ENCODE measurements at places on chromosomes 6 and 20.

- DNase-seq: no peak
These were observed 28.7 kb downstream of the DNAJC5 start for GRCh38 chr20:63923651-63924050.

DNA sequence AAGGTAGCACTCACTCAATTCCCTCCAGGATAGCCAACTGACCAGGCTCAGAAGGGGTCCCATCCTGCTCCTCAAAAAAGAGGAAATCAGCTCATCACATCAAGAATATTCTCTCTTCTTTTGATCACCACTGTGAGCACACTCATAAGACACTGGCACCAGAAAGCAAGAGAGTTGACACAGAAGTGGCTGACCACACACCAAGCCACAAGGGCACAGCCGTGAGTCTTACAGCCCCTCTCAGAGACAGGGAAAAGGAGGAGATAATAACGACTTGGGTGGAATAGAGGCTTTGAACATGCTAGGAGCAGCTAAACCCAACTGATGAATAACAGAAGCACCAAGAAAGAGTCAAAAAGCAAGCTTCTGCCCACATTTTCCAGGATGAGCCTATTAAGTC is 249.1 kb upstream of the PREP start:
- no peak for DNase-seq

- DNase-seq: no peak
These were observed 2.7 kb downstream of the VEGFA start for GRCh38 chr6:43772681-43773049.

DNA sequence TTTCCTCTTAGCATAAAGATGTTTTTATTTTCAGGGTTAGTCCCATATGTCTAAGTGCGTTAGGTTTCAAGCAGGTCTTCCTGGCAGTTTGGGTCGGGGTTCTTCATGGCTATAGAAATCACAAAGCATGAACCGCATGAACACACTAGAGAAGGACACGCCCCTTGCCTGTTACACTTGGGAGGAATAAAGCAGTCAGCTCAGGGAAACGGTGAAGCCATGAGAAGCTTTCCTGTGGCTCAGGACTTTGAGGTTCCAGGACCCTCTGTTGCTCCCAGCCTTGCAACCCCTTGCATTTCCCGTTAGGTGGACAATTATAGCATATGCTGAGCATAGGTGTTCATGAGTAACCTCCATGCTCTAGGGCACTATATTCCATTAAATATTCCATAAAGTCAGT is 96.7 kb downstream of the SYCP2 start:
- no peak for DNase-seq

DNA sequence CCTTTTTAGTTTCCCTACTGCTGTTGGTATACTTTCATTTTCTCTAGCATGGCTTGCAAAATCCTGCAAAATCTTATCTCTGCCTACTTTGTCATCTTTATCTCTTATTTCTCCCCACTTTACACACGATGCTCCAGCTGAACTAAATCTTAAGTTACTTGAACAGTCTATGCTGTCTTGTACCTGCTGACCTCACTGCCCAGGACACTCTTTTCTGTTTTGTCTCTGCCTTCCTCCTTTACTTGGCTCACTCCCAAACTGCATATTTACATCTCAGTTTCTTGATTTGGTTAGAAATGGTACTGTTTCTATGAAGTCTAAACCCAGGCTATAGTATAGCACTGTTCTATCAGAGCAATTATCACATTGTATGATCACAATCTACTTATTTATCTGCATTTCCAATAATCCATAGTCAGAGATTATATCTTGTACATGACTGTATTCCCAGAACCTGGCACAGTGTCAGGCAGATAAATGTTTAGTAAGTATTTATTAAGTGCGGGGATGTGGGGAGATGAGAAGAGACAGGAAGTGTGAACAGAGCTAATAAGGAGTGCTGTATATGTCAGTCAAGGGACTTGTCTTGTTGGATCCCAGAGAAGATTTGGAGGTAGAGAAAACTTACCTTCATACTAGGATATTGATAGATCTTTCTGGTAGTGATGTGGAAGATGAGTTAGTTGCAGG is 57.6 kb downstream of the ADGRG6 start:
- no peak for DNase-seq

DNA sequence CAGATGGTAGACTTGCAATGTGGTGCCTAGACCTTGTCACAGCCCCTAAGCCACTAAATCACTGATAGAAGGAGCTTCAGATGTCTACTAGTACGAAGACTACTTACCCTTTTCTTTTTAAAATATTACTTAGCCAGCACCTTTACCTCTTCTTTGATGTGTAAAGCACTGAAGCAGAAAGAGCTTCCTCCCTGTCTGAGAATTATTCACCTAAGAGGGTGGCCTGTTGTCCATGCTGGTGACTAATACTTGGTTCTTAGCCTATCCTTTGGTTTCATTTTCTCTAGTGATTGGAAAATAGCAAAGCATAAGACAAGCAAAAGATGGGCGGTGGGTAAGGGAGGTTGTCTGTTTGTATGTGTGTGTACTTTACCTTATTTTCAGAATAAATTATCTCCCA is 794.6 kb downstream of the TFAP2A start:
- no peak for DNase-seq

GRCh38 chr6:148323344-148323743 is 19.3 kb upstream of the SASH1 start:
- no peak for DNase-seq

- DNase-seq: no peak
These were observed 69.7 kb downstream of the EFHC1 start for GRCh38 chr6:52489881-52490280.

DNA sequence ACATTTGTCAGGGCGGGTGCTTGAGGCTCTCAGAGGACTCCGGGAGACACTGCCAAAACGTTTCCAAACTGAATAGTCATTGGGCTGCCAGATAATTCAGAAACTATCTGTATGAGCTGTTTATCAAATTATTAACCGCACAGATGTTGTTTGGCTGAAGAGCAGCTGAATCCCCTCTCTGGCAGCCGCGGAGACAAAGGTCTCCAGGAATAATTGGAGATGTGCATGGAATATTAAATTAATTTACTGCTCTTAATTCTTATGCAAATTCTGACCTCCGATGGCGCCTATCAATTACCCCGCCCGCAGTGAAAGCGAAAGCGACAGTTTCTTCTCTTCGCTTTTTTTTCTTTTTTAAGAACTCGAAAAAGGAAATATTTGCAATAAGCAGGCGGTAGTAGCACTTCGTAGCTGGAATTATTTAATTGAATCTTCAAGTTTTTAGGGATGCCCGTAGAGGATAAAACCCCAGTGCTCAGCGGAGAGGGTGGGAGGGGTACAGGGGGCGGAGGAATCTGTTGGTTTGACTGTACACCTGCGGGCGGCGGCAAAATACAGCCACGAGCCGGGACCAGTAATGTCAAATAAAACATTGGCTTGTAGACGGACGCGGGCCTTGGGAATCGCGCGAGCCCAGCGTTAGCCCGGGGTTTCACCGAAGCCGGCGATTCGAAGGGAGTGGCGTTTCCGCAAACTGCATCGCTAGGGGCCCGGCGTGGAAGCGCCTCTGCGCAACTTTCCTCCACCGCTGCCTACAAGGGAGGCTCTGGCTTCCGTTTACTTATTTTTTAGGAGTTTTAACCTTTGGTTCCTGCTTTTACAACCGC is 6.2 kb downstream of the LINC00237 start:
- no peak for DNase-seq

DNA sequence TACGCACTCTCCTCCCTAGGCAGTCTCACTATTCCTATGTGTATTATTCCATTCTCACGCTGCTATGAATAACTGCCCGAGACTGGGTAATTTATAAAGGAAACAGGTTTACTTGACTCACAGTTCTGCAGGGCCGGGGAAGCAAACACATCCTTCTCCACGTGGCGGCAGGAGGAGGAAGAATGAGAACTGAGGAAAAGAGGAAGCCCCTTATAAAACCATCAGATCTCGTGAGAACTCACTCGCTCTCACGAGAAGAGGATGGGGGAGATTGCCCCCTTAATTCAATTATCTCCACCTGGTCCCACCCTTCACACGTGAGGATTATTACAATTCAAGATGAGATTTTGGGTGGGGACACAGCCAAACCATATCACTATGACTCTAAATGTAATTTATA is 61.9 kb downstream of the ECT2L start:
- no peak for DNase-seq

GRCh38 chr6:135522965-135523692 is 25.6 kb upstream of the AHI1 start:
- DNase-seq: no peak

GRCh38 chr20:4020256-4020655 is 4.9 kb upstream of the RNF24 start:
- DNase-seq: no peak

GRCh38 chr6:15698471-15698870 is 35.6 kb upstream of the DTNBP1 start:
- no peak for DNase-seq

- no peak for DNase-seq
These were observed 10.7 kb downstream of the SDC4 start for GRCh38 chr20:45337367-45338120.

DNA sequence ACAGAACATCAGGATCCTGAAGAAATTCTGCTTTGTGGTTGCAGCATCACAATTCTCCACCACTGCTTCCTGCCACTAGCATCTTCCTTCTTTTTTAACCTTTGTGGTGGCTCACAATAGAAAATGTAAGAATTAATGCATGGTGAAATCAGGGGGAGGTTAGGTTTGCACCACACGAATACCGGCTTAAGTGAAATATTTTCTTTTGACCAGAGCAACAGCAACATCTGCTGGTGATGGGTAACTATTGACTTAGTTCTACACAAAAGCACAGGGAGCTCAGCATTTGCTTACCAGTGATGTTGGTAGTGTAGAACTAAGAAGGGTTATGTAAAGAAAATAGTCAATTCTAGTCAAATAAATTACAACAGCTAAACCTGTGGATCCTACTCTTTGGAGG is 280.5 kb downstream of the SYNE1 start:
- no peak for DNase-seq

DNA sequence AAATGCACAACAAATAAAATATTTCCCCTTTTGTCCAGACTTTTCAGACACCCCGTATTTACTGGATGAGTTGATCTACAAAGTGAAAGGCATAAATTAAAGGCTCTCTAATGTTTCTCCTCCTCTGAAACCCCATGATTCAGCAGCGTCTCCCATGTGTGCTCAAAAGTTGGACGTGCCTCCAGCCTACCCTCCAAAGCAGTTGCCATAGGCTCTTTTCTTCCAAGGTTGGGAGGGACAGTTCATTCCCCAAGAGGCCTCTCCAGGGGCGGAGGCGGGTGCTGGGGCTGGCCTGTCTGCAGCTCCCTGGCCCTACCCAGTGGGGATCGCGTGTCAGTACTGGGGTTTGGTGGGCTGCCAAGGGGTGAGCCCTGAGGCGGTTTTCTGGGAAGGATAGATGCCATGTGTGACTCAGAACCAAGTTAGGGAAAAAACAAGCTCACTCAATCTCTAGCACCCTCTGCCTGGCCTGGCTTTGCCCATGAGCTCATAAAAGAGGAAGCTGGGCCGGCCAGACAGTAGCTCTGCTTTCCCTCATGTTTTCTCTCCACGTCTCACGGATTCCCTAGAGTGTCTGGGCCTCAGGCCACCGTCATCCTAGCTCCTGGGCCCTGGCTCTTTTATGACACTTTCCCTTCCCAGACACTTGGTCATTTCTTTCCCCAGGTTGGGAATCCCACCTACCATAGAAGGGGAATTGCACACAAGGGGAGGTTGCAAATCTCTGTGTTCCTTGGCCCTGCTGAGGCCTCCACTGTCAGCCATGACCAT is 8.0 kb upstream of the IER3 start:
- DNase-seq: peak; percentile 96

DNA sequence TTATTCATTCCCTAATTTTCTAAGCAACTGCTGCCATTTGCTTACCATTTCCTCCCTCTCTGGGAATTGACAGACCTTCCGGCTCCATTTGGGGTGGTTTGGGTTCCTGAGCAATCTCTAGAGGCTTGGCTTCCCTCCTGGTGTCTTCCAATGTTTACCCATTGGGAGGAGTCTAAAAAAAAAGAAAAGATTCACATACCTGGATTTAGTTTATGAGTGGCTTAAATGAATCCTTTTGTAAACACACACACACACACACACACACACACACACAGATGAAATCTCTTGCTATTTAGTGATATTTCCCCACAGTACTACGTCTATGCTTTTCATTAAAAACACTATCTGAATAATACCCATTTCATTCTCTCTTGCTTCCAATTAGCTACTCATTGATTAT is 48.3 kb upstream of the TRAF3IP2 start:
- no peak for DNase-seq

GRCh38 chr6:25699649-25700048 is 47.6 kb downstream of the SCGN start:
- no peak for DNase-seq

GRCh38 chr6:73349311-73349710 is 4.8 kb downstream of the DPPA5 start:
- DNase-seq: no peak

DNA sequence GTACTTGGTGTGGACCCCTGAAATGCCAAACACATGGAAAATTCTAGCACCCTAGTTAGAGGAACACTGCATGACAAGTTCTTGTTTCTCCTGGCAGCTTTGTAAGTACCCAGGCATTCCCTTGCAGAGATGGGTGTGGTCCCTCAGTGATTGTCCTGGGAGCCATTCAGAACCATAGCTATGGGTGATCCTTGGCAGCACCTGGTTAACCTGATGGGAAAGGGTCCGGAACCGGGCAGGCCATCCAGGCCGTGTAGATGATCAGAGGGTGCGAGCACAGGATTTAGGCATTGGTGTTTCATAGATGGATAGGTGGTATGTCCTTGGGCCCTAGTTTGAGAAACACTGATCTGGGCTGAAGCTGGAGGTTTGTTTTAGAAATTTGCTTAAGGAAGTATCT is 95.8 kb downstream of the RPP40 start:
- no peak for DNase-seq

DNA sequence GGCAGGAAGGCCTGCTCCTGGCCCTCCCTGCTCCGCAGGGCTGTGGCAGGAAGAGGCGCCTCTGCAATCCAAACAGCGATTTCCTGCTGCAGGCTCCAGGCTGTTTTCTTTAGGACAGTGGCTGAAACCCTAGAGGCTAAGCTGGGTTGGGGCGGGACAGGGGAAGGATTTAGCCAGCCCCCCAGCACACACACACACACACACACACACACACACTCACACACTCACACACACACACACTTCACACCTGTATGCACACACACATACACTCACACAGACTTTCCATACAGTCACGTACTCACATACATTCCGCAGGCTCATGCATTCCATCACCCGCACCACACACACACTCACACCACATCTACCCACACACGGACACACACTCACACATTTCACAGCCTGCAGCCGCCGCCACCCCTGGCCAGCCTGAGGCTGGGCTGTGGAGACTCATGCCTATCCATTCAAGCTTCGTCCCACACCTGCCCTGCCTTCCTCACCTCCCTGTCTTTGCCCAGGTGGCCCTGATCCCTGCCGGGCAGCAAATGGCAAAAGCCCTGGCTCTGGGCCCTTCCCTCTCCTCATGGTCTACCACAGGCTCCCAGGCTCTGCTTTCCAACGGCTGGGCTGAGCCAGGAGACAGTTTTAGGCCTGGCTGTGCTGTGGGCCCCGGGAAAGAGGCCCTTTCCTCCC is 17.9 kb downstream of the MDFI start:
- no peak for DNase-seq

GRCh38 chr6:15500078-15500740 is 162.6 kb downstream of the DTNBP1 start:
- DNase-seq: no peak

Data from vagina (tissue), 2 donors.